KBM-7 (cell line): ENCODE measurements at places on chromosomes 12 and 14.

DNA sequence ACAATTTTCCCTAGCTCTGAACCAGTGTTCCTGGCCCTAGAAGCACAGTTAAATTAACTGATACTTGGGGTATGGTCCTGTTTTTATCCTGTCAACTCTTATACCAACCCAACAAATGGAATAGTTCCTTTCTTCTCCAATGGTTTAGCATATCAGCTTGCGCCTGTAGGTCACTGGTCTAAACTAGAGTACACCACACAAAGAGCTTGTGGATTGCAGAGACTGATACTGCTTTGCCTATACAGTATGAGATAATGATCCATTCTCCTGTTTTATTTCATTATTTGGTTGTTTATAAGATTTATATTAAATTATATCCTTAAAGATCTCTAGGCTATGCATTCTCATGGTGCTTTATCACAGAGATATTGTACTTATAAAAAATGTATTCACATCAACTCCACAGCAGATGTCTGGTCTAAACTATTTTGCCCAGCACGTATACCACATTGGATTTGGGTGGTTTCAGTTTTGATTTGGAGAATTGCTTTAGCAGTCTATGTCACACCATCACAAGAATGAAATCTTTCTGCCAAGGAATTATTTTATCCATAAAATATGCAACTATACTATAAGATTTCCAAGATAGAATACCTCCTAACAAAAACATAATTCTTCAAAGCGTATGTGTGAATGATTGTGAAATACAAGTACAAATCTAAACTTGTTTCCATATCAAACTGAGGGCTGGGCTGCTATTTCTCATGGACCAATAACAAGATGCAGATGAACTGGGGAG is 142.1 kb downstream of the SLC16A7 start:
- no peak for DNase-seq

DNA sequence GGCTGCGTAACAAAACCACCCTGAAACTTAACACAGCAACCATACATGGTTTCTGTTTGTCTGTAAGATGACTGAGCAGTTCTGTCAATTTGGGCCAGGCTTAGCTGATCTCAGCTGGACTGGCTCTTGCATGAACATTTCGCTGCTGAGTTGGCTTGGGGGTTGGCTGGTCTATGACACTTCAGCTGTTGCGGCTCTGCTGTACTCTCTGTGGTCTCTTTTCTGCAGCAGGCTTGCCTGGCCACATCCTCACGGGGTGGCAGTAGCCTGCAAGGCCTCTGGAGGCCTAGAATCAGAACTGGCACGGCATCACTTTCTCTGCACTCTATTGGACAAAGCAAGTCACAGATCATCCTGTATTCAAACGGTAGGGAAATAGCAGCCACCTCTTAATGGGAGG is 216.2 kb downstream of the BCL11B start:
- no peak for DNase-seq

- no peak for DNase-seq
These were observed 81.1 kb upstream of the ST8SIA1 start for GRCh38 chr12:22415342-22416309.

DNA sequence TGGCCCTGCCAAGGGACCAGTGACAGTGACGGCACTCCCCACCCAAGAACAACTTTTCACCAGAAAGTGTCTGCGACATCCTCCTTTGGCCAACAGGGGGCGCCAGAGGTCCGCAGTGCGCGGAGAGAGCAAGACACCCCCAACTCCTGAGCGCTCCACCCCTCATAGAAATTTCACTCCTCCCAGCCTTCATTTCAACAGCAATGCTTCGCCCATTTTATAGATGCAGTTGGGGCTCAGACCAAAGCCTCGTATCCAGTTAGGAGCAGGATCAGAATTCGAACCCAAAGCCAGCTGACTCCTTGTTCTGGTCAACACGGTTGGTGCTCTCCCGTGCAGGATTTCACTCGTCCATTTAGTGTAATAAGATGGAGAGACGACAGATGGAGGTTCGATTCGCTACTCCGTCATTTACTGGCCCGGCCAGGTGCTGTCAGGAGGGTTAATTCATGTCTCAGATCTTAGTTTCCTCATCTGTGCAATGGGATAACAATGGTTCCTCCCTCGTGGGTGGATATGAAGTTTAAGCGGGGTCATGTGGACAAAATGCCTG is 2.4 kb upstream of the POP5 start:
- peak; percentile 89 for DNase-seq

- DNase-seq = no peak
These were observed 97.8 kb downstream of the LGMN start for GRCh38 chr14:92650581-92651105.

GRCh38 chr12:6072302-6072752 is 52.1 kb downstream of the VWF start:
- no peak for DNase-seq

DNA sequence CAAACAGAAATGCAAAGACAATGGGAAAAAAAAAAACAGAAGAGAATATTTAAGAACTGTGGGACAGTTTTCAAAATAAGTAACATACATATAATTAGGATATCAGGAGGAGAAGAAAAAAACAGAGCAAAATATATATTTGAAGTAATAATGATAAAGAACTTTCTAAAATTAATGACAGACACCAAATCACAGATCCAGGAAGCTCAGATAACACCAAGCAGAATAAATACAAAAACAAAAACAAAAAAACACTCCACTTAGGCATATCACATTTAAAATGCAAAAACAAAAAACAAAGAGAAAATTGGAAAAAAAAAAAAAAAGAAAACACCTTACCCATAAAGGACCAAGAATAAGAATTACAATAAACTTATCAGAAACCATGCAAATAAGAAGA is 9.6 kb upstream of the RFX4 start:
- DNase-seq = no peak

DNA sequence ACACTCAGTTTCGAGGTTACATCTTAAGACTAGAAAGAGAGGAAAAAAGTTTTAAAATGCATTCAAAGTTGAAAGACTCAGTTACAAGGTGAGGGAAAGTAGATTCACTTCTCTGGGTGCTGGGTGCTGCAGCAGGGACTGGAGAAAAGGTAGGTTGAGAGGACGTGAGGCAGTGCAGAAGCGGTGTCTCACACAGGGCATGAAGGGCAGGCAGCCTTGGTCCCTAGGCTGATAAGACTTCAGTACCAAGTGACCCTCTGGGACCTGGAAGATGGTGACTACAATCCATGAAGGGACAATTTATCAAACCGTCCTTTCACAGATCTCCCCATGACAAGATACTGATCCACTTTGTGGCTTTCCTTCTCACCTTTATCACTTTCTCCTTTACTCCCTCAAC is 22.5 kb upstream of the UTP20 start:
- no peak for DNase-seq

- no peak for DNase-seq
These were observed 9.5 kb downstream of the CNTN1 start for GRCh38 chr12:40701756-40702155.

DNA sequence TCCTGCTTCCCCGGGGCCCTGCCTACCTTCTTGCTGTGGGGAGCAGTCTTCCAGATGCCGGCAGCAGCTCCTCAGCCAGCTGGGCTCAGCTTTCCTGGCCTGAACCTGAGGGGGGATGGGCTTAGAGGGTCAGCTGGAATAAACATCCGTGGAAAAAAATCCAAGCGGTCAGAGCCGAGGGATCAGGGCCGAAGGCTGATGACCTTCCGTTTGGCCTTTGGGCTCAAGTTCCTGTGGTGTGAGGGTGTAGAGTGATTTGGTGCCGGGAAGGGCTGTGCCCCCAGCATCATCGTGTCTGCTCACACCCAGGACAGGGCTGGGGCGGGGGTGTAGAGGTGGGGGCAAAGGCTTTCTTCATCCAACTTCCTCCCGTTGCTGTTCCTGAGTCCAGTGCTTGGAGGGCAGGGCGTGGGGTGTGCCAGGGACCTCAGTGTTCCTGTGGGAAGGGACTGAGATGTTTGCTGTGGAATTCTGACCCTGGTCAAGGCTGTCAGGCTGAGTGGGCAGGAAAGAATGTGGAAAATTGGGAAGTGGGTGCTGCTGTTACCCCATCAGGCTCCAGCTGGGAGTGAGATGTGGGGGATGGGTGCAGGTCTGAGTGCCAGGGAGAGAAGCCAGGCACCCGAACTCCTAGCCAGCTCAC is 2.6 kb downstream of the SMIM41 start:
- no peak for DNase-seq

- no peak for DNase-seq
These were observed 6.7 kb downstream of the NR4A1 start for GRCh38 chr12:52057638-52058576.

DNA sequence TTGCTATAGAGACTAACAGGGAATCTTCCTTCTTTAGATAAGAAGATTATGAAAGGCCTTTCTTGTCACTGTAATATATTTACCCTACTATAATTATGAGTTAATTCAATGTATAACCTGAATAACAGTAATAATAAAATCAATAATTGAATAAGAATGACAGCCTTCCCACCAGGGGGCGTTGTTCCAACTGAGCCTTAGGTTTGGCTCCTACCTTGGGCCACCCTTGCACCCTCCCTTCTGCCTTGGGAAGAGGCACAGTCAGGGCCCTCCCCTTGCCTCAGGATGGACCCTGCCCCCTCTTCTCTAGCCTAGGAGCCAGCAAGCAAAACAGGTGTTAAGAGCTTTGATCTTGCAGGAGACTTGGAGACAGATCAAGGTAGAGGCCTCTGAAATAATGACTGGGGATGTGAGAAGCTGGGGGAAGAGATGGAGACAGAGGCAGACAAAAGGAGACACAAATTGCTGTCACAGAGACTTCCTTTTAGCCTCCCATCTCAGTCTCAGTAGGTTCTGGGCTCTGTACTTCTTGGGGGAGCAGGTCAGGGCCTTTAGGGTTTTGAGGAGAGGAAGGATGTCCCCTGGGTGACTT is 40.1 kb upstream of the CISTR start:
- peak; percentile 9 for DNase-seq

- no peak for DNase-seq
These were observed 205.3 kb downstream of the AEBP2 start for GRCh38 chr12:19644571-19644970.

- no peak for DNase-seq
These were observed 95.4 kb upstream of the SFSWAP start for GRCh38 chr12:131615326-131616042.

DNA sequence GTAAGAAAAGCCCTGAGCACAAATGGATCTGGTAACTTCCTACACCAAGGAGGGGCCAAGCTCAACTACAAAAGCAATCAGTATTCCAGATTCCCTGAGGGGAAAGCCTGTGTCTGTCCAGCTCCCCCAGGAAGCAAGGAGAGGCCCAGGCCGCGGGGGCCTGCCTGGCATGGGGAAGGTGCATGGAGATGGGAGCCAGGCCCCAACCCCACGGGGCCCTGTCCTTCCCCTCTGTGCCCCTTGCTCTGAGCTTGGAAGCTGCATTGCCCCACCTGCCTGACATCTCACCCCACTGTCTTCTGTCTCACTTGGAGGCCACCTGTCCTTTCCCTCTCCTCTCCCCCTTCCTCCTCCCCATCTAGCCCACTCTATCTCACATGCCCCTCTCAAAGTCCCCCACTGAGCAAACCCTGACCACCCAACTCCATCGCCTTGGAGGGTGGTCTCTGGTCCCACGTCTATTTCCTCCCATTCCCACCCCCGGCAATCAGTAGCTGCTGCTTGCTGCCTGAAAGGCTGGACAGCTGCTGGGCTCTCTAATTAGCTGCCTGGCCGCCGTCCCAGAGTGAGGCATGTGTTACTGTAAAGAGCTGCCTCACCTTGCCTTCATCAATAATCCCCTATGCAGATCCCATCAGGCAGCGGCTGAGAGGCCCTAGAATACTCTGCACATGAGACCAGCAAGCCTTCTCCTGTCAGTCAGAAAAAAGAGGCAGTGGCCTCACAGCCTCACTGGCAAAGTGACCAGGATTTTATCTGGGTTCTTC is 3.4 kb upstream of the TMEM229B start:
- no peak for DNase-seq

GRCh38 chr12:1911598-1912575 is 6.6 kb downstream of the CACNA2D4 start:
- DNase-seq = no peak

DNA sequence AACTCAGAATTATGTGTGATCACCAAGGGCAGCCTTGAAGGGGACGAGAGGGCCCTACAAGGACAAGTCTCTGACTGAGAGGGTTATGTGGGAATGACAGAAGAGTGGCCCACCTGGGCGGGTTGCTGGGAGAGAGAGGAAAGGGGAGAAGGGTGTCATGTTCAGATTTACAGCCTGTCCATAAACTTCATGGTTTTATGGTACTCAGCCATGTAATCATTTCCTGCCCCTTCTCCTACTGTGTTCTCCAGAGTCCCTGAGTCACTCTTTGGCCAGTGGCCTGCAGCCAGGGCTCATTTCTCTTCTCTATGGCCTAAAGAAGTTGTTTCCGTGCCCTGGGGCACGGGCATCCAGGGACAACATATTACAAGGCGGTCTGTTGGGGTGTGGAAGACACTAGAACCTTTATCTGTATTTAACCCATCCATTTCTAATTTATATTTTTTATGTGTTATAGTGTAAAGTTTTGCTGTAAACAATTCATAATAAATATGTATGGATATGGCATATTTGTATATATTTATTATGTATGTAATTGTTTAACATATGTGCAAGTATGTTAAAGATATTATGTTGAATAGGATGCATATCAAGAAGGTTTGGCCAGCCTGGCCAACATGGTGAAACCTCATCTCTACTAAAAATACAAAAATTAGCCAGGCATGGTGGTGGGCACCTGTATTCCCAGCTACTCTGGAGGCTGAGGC is 26.9 kb downstream of the DDX47 start:
- no peak for DNase-seq

DNA sequence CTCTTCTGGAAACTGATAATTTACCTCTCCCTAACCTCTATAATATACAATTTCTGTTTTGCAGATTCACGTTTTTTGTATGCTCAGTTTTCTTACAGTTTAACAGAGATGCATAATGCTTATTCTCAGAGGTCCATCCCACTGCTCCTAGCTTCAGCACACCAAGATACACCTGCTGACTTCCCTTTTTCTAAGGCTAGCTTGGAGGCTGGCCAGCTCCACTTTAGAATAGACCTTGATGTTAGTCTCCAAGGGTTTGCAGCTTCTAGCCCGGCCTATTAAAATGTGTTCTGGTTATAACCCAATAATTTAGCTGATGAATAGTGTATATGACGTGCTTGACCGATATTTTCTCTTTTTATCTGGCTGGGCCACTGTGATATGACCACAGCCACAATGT is 261.2 kb downstream of the EGLN3 start:
- no peak for DNase-seq

GRCh38 chr14:77903221-77903620 is 103.3 kb downstream of the ADCK1 start:
- no peak for DNase-seq

DNA sequence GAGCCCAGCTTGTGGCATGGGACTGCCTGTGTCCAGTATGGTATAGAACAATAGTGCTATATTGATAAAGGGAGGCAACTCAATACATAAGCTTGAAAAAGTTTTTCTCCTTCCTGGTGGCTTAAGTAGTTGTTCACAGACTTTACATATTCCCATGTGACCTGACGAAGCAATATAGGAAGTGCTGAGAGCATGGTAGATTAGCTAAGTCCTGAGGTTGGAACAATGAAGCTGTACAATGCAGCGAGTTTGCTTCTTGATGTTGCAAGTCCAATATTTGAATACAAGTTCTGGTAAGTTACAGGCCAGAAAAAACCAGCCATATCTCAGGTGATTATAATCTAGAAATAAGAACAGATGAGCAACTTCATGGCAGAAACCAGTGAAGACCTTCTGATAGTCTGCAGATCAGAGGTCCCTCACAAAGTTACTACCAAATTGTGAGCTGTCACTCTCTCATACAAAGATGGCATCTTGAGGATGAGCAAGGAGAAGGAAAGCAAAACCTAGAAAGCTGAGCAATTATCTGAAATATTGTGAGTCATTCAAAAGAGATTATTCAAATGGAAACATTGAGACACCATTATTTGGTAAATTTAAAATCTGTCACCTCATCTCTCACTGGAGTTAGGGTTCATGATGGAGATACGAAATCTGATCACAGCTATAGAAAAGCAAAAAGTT is 72.9 kb upstream of the BTG1 start:
- no peak for DNase-seq
